Kidney (tissue), 22 donors: ENCODE measurements at places on chromosomes 4 and X. TPM values are rescaled to one million over a fixed set of nuclear protein-coding genes. Genes with fewer than 3 reads are reported as not detected.

DNA sequence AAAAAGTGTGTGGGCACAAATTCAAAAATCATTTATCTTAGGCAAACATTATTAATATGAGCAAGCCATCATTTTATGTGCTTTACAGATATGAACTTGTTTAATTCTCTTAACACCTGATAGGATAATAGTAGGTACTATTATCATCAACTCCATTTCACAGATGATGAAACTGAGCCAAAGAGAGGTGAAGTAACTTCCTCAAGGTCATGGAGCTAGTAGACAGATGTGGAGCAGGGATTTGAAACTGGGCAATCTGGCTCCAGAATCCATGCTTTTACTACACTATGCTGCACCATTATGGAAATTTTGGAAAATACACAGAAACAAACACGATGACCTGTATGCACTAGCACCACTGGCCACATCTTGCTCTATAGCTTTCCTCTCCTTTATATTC lies 1.0 kb upstream of the PIN4 start:
- DNase-seq: no peak

Gene TBC1D9
- 38.6 TPM for total RNA-seq

DNA sequence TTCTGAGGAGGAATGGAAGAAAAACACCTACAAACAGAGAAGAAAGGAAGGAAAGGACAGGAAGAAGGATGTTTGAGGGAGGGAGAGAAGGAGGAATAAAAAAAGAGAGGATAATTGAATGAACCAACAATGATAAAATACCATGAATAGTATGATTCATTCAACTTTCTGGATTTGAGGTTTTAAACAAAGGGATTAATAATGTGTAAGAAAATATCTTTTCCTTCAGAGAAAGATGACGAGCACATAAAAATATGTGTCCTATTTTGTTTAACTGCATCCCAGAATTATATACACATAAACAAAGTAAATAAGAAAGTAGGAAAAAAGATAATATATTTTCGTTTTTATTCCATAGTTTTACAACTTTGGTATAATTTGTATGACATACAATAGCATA lies 1380.4 kb downstream of the STIM2 start:
- no peak for DNase-seq

- DNase-seq: no peak
Observed at GRCh38 chr4:138238521-138239292, 3.4 kb downstream of the SLC7A11 start.

Gene HHIP
- 0.85 TPM for total RNA-seq
